ENCODE measurements at places on chromosomes 3 and 15.

GRCh38 chr3:33373082-33373437, 67.1 kb downstream of the UBP1 start:
- DNase-seq, result no peak

GRCh38 chr15:92921215-92922131, 21.3 kb downstream of the CHD2 start:
- DNase-seq, result no peak

DNA sequence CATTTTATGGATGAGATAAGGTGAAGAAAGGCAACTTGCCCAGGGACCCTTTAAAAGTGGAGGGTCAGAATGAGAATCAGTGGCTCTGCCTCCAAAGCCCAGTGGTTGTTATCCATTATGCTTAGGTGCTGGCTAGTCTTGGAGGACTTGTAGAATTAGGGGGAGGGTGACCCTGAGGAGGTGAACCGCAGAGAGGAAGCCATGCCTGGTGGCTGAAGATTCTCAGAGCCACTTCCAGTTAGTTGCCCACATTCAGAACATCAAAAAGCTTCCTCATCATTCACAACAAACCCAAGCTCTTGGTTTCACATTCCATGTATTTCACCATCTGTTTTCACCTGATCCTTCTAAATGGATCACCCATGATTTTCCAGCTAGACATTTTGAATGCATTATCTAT, 11.2 kb downstream of the EBLN2 start:
- DNase-seq, result no peak

- DNase-seq, result no peak
Measured at GRCh38 chr3:48024401-48024800, 8.2 kb upstream of the MAP4 start.

GRCh38 chr3:107931326-107931725, 159.5 kb downstream of the CD47 start:
- DNase-seq, result no peak

GRCh38 chr15:41205315-41205714, 25.2 kb downstream of the EXD1 start:
- peak; percentile 4 for DNase-seq

GRCh38 chr3:195711813-195712534, 8.8 kb upstream of the MUC20 start:
- no peak for DNase-seq

- peak; percentile 32 for DNase-seq
Measured at GRCh38 chr15:40449275-40449674, 8.5 kb downstream of the BAHD1 start.

- DNase-seq, result no peak
Measured at GRCh38 chr3:32224016-32224516, 14.4 kb upstream of the CMTM8 start.

- DNase-seq, result peak; percentile 11
Measured at GRCh38 chr3:168544097-168544957, 448.6 kb upstream of the GOLIM4 start.

GRCh38 chr15:45199136-45199810, 11.5 kb upstream of the SHF start:
- no peak for DNase-seq

DNA sequence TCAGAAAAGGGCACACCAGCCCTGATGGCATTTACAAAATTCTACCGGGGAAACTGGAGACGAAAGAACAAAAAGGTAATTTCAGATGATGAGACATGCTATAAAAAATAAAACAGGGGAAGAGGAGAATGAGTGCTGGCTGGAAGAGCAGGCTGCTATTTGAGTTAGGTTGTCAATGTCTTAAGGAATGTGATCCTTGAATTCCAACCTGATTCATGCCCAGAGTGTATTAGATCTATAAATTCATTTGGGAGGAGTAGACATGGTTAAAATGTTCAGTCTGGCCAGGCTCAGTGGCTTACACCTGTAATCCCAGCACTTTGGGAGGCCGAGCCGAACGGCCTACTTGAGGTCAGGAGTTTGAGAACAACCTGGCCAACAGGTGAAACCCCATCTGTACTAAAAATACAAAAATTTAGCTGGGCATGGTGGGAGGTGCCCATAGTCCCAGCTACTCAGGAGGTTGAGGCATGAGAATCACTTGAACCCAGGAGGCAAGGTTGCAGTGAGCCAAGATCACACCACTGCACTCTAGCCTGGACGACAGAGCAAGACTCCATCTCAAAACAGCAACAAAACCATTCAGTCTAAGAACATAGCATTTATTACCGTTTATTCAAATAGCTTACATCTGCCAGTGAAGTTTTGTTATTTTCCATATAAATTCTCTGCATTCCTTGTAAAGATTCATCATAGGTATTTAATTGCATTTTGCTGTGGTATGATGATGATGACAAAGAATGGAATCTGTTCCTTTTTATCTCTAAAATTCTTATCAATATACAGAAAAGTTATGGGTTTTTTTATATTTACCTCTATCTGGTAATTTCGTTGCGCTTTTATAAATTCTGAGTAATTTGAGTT, 126.7 kb upstream of the NR2E3 start:
- DNase-seq, result peak; percentile 11

DNA sequence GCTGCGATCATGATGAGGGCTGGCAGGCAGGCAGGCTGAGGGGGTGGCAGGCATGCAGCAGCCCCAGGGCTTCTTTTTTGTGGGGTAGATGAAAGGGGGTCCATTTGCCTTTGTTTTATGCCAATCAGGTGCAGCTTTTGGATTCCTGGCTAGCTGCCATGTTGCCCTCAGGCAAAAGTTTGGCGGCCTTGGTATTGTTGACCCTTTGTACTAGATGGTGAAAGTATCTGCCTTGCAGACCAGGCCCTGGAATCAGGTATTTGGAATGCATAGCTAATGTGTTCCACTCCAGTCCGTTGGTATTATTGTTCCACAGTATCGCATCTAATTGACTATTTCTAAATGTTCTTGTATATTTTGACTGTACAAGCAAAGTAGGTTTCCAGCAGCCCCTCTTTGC, 35.0 kb downstream of the EEFSEC start:
- DNase-seq, result no peak

- DNase-seq, result peak; percentile 81
Measured at GRCh38 chr15:42494998-42495360, 455 bp upstream of the SNAP23 start.

GRCh38 chr15:26890451-26890850, 23.6 kb downstream of the GABRA5 start:
- no peak for DNase-seq

DNA sequence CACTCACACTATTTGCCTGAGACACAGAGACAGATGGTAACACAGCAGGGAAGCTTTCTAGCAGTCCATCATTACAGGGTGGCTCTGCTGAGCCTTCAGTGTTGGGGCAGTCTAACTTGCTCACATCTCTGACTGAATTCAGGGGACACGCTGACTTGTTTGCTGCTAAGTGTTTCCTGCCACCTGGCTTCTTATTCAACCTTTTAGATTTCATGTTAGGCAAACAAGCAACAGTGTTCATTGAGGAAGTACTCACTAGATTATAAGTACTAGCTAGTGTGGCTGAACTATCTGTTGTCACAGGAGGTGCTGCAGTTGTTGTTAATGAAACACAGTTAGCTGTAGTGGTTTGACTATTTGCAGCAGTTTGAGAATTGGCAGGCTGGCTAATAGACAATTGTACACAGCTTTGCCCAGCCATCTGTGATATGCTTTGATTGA, 37.3 kb downstream of the USF3 start:
- no peak for DNase-seq

GRCh38 chr3:167864552-167864874, 129.0 kb downstream of the SERPINI1 start:
- DNase-seq, result no peak

- DNase-seq, result no peak
Measured at GRCh38 chr3:180829409-180830405, 82.8 kb upstream of the FXR1 start.

DNA sequence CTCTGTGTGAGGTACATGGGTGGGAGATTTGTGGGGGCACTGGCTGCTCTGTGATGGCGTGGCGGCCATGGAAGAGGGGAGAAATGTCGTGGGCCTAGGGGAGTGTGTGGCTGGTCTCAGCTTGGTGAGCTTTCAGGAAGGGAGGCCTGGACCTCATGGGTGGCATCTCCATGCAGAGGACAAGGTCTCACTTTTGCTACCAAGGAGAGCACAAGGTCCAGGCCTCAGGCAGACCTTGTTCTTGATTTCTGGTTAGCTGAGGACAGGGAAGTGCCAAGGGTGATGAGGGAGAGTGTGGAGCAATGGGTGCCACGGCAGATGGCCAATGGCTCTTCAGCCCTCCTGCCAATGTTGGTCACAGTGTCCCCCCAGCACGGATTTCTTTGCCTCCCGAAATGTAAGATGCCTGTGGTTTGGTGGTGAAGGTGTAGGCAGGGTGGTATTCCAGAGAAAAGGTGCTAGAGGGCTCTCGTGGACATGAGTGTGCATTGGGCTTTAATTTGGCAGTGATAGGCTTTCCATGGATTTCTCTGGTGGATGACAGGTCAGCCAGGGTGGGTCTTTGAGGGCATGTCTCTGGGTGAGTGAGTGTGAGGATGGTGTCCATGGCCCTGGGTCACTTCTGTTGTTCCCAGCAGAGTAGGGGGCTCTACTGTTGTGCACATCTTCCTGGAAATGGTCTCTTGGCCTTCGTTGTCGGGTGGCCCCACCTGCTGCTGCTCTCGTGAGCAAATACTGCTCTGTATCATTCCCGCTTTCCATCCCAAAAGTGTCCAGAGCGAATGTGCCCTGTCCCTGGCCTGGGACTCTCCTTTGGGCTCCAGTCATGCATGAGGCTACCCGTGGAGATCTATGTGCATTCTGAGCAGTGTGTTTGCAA, 108.0 kb downstream of the SNRPN start:
- DNase-seq, result no peak
